ENCODE measurements at places on chromosomes 6 and 20. TPM values are rescaled to one million over a fixed set of nuclear protein-coding genes. Genes with fewer than 3 reads are reported as not detected.

Gene OPRM1
- total RNA-seq, result not detected

Gene SIRPB1
- total RNA-seq, result 1.6 TPM

Gene STAU1
- 83.3 TPM for total RNA-seq

Gene RNF39
- total RNA-seq, result not detected

DNA sequence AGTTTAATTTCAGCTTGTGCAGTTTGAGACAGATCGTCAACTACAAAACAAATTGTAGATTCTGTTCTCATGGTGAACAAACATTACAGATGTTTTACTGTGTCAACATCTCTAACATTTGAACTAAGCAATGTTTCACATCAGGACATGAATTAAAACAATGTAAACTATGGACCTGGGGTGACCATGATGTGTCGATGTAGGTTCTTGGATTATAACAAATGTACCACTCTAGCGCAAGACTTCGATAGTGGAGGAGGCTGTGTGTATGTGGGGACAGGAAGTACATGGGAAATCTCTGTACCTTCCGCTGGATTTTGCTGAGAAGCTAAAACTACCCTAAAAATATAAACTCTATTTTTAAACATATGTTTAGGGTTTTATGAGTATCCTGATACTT, 17.1 kb downstream of the HIVEP2 start:
- no peak for DNase-seq

- DNase-seq, result no peak
Observed at GRCh38 chr6:347232-347631, 44.3 kb upstream of the IRF4 start.

- no peak for DNase-seq
Observed at GRCh38 chr6:146904596-146904995, 299.6 kb upstream of the STXBP5 start.

DNA sequence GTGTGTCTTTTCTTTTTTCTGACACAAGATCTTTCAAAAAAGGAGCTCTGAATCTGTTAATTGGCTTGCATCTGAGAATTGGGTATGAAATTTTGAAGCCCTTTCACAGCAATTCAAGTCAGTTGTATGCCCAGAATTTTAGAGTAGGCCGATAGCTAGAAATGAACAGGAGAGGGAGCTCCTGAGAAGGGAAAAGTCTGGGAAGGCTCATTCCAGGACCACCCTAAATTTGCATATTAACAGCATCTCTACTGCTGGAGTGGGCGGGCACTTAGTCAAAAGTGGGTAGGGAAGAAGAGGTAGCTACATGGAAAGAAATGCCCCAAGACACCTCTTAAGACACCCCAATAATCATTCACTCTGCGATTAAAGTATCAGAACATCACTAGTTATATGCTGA, 928.3 kb downstream of the TBC1D32 start:
- DNase-seq, result no peak

DNA sequence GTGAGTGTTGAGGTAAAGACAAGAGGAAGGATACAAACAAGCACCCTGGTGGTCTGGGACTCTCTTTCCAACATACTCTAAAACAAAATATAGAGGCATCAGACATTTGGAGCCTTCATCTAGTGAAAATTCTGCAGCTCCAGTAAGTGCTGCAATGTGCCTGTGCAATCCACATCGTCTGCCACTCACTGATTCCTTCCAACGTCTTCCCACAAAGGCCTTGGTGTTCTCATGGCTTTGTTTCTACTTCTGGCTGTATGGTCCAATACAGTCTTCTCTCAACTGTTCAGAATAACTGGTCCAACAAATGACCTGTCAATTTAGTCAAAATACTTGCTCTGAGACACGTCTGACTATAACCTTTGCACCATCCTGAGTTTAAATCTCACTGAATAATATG, 125.8 kb downstream of the MAP7 start:
- DNase-seq, result no peak

- no peak for DNase-seq
Observed at GRCh38 chr6:15495375-15495901, 167.4 kb downstream of the DTNBP1 start.

- DNase-seq, result no peak
Observed at GRCh38 chr6:334536-335510, 42.5 kb downstream of the DUSP22 start.

DNA sequence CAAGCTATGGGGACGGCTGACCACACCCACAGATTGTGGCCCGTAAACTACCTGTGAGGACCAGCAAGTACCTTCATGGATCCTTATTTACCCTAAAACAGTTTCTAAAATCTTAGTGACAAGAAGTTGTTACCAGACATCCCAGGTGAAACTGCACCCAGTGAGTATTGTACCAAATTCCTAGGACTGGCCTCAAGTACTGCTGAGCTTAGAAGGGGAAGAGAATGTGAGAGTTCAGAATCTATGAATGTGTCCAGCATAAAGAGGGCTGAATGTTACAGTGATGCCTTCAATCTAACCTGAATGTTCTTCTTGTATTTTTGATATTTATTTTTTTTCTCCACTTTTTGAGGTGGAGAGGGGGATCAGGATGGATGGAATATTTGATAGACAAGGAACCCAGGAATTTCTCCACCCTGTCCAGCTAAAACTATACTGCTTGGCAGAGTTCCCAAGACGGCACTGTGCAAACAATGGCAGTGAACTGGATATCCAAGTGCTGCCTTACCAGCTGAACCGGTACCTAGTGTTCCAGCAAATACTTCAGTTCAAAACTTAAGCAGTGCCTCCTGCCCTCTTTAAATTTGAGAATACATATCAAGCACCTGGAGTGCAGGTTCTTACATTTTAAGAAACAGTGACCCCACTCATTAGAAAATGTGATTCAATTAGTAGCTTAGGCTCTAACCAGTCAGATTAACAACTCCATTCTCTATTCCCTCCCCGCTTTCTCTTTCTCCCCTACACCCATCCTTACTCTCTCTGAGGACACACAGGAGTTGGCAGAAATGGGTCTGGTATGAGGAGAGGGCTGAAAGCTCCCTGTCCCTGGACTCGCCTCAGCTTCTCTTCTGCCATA, 427.3 kb upstream of the FLRT3 start:
- DNase-seq, result no peak

GRCh38 chr6:89281779-89282246, 33.3 kb downstream of the GABRR2 start:
- peak; percentile 42 for DNase-seq

GRCh38 chr20:20580139-20580538, 132.3 kb downstream of the RALGAPA2 start:
- no peak for DNase-seq

DNA sequence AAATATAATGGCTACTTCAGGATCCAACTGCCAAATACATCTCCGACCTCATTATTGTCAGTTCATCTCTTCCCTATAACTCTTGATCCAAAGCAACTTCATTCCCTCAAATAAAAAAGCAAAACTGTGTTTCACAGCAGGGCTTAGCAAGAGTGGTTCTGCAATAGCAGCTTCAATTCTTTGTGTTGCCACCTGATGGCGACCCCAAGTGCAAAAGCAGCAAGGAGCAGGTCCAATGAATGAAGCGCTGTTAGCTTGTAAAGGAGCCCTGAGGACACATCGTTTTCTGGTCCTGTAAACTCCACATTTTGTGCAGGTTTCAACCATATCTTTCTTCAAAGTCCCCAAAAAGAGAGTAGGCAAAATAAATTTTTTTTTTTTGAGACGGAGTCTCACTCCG, 19.6 kb downstream of the RTN4IP1 start:
- no peak for DNase-seq

DNA sequence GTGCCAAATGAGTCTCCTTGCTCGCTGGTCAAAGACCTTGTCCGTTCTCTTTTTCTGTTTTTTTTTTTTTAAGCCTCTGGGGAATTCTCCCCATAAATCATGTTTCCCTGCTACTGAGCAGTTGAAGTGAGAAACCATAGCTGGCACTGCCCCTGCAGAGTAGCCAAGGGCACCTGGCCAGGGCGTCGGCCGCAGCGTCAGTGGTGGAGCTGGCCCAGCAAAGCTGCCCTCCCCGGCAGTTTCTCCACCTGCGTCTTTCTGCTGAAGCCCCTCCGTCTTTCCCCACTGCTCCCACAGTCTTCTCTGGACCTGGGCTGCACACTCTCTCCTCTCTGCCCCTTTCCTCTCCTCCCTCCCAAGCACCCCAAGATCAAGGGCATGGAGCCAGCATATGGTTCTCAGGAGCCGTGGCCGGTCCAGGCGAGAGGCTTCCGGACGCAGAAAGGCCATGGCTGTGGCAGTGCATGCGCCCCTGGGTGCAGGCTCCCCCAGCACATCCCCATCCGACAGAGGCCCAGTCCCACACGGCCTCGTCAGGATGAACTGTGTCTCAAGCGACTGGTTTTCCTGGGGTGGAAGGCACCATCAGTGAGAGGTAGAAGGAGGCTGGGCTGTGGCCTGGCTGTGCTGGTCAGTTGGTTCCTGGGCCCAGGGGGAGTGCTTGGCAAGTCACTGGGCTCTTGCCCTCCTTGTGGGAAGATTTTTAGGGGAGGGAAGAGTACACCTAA, 218.1 kb downstream of the ERMARD start:
- DNase-seq, result no peak

DNA sequence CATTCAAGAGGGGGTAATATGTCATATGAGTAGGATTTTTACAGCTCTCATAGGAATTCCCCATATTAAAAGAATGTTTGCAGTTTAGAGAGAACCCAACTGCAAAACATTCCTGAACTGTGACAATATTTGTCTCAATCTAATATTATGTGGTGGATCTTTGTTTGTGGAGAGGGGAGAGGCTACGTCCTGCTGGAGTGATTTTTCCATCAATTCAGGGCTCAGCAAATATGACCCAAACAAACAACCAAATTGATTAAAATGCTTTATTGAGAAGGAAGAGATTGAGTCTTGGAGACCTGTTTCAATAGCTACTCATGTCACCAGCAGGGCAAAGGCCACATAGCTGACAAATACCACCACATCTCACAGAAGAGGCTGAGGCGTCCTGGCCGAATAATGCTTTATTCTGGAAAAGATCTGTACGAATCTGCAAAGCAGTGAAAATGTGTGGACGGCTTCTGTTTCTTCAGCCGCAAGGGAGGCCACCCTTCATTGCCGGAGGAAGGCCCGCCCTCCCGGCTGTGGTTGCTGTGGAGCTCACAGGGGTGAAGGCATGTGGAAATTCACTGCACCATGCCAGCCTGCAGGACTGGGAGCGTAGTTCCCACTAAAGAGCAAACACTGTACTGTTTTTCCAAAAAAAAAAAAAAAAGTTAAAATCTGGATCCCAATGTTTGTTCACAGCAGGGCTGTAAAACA, 89.7 kb upstream of the QKI start:
- no peak for DNase-seq

DNA sequence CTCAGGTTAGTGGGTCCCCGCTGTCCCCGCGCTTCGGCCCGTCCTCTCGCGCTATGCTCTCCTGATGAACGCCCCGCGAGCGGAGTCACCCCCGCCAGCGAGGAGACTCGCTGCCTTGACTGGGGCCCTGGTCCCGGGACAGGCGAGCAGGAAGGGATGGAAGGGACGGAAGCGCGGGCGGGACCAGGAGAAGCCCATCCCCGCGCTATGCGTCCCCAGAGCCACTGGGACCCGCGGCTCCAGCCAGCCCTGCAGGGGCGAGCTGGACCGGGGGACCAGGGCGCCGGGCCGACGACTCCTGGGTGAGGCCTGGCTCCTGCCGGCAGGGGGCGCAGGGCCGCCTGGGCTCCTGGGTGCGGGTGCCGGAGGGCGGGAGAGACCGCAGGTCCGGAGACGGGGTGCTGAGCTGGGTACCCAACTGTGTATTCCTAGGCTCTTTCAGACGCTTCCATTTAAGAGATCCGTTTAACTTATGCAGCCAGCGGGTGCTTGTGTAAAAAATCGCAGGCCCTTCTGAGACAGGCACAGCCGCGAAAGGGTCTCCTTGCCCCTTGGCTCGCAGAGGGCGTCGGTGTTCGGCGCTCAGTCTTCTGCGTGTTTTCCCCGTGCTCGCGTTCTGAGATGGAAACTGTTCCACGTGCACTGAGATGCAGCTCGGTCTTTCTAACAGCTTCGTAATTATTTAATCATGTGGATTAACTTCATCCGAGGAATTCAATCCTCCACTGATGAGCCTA, 580 bp upstream of the SYCP2 start:
- peak; percentile 90 for DNase-seq

GRCh38 chr6:116287689-116288282, 8.1 kb upstream of the TSPYL1 start:
- no peak for DNase-seq

GRCh38 chr6:72626126-72626525, 4.3 kb downstream of the KCNQ5 start:
- no peak for DNase-seq

DNA sequence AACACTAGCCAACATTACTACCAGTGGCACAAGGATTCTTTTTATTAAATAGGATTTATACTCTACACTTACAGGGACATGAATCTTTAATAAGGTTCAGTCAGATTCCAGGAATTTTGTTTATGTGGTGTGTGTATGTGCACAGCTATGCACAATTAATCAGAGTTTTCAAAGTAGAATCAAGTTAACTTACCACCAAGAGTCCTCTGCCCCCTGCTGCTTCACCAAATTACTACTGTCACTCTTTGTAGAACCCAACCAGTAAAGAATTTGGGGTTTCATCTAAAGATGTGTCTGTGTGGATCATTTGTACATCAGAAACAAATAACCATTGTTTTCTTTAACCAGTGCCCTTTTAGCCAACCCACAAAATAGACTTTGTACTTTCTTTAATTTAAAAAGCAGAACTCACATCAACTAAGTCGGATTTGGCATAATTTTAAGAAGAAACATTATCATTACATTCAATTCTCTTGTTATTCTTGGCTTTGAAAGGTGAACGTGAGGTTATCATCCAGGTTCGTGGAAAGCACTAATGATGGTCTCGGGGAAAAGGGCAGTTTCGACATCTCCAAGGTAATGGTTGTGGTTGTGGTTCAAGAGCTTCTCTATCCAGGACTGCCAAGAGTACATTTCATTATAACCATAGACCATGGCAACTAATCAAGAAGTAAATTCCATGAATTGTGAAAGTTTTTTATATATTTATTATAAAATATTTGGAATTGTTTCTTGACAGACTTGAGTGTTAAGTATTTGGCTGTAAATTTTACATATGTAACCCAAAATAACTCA, 514.3 kb upstream of the ID4 start:
- DNase-seq, result no peak

DNA sequence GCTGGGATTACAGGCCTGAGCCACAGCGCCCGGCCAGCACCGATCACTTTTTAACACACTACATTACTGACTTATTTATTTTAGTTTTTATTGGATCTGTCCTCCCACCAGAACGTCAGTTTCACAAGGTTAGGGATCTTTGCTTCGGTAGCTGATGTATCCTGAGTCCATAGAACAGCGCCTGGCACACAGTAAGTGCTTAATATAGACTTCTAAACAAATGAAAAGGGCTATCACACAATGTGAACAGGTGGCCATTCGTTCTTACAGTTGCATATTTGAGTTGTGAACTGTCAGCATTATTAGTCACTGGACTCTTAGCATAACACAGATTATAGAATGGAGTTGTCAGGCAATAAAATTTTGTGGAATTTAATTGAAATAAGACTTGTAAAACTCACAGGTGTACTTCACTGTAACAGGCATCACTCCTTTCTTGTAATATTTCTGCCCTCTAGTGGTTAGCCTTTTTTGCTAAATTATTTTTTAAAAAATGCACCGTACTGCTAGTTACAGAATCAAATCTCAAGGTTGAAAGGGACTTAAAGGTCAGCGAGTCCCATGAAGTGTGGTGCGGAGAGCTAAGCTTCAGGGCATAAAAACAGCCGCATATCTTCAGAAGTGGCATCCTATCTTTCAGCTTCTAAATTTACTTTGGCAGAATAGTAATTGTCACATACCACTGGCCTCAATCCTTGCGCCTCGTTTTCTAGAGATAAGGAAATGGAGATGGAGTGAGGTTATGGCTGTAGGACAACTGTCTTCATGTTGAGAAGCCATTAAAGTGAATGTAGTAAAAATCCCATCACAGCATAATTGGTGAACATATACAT, 3.4 kb upstream of the TBC1D7 start:
- DNase-seq, result no peak

All from activated T-cell treated with anti-CD3 and anti-CD28 coated beads, Interleukin-2, amount 50 U/mL, for 72 hours (primary cell).